ENCODE measurements at places on chromosomes 11 and 22.
A peak's percentile ranks its signal among the peaks of the same experiment; 100 is the strongest.

DNA sequence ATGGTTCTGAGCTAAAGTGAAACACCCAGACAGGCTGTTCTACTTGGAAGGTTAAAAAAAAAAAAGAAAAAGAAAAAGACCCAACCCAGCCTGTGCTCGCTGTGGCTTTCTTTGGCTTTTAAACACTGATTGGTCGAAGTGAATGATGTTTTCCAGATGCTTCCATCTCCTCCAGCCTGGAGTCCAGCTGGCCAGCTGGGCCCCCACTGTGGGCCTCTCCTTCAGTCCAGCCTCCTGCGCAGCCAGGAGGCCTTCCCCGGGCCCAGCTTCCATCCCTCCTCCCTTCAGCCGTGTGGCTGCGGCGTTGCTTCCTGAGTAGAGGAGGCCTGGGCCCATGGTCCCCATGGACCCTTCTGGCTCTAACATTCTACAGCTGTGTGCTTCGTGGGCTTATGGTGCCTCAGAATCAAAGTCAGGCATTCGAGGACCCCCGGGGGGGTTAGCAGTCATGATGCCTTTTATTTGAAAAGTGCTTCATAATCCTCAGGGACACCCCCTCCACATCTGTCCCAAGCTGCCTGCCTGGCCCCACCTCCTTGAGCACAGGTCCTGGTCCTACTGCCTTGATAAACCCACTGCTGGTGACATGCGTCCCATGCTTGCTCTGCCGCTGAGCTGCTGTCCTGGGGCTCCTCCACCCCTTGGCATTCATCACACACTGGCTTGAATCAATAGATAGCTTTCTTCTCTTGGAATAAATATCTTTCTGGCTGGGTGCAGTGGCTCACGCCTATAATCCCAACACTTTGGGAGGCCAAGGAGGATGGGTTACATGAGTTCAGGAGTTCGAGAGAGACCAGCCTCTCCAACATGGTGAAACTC, 42.2 kb upstream of the FBLN1 start:
- DNase-seq: no peak

- no peak for DNase-seq
Measured at GRCh38 chr11:2444821-2445745, at the start of gene KCNQ1. TSS of gene KCNQ1 (plus strand) at chr11:2445008. CDS start at chr11:2445099, 91 bp downstream.

DNA sequence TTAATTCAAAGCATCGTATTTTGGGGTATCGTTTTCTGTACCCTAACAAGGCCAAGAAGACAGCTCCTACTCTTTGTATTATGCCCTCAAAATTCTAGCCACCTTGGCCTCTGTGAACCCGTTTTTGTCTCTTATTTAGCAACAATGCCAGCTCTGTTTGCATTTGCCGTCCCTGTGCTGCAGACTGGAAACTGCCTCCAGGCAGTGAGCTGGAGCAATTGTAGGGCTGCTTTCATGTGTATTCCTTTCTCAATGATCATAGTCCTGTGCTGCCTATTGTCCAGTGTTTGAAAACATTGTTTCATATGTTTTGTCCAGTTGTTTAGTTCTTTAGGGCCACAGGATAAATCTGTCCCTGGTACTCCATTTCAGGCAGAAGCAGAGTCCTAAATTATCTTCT, 19.9 kb upstream of the BACE1-AS start:
- no peak for DNase-seq

DNA sequence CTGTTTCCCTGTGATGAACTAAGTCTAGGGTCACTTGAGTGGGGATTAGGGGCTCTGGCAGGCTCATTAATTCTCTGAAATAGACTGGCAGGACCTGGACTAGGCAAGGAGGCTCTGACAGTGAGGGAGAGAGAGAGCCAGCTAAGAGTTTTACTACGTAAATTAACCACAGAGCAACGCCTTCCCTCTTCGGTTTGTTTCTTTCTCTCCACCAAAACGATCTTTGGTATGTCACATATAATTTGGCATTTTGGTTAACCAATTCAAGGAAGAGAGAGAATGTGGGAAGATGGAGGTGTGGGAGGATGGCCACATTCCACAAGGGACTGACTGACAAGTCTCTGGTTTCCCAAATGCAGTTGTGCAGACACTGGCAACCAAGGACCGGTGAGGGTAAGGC, 27.9 kb downstream of the ATG16L2 start:
- no peak for DNase-seq

DNA sequence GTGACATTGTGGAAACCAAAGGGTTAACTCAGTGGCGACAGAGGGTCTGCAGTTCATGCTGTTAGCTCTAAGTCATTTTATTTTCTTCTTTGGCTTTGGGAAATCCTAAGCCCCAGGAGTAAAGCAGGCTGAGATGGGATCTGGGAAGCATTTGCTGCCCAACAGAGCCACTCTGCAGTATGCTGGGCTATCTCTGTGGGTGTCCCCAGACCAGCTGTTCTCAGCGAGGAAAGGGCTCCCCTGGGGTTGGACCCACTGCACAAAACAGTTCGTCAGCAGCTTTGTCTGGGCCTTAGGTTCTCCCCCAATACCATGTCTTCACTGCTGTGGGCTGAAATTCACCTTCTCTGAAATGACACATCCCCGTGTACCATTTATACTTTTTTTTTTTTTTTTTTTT, 34.0 kb downstream of the KREMEN1 start:
- DNase-seq: no peak

- DNase-seq: peak; percentile 25
Measured at GRCh38 chr11:81658722-81659121, 1074.9 kb downstream of the FAM181B start.

- no peak for DNase-seq
Measured at GRCh38 chr11:77724636-77725035, 87.0 kb upstream of the CLNS1A start.

DNA sequence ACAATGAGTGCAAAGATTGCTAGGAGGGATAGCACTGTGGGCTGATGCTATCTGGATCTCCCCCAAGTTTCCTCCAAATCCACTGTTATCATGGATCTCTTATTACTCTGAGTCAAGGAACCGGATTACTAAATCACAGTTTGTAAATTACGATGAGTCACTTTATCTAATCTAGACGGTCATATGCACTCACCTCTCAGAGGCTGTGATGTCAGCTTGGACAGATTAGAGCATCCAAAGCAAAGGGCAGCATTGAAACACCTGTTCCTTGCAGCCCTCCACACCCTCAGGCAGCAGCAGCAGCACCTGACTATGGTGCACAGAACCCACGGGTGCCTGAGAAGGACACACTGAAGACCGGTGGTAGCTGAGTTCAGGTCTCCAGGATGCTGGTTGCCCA, 14.0 kb upstream of the POU2AF1 start:
- DNase-seq: peak; percentile 25

GRCh38 chr11:10139143-10139542, 154.9 kb downstream of the SBF2 start:
- no peak for DNase-seq

- DNase-seq: no peak
Measured at GRCh38 chr22:40312050-40312449, 34.2 kb upstream of the ADSL start.

DNA sequence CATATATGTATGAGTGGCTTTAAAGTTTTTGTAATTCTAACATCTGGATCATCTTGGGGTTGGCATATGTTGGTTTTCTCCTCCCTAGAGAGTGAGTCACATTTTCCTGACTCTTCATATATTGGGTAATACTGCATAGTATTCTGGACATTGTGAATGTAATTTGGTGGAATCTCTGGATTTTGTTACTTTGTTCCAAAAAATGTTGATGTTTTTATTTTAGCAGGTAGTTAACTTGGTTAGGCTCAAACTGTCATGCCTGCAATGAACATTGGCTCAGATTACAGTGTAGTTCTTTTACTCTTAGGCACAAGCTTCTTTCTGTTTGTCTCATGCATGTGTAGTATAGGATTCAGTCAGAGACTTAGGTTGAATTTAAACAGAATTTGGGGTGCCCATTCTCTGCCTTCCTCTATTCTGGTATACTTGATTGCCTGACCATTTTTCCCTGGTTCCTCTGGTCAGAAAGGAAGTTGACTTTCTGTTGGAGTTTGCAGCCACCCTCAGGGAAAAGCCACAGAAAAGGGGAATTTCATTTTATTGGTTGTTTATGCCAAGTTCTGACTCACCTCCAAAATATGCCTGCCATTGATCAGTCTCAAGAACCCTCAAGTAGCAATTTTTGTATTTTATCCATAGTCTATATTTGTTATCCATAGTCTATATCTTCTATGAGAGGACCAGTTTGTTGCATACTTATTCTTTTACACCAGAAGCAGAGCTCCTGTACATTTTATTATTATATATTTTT, 151.7 kb downstream of the UVRAG start:
- peak; percentile 65 for DNase-seq

- DNase-seq: peak; percentile 11
Measured at GRCh38 chr11:14114269-14114668, 151.7 kb downstream of the SPON1 start.

- DNase-seq: no peak
Measured at GRCh38 chr11:129705933-129706332, 109.7 kb upstream of the TMEM45B start.

DNA sequence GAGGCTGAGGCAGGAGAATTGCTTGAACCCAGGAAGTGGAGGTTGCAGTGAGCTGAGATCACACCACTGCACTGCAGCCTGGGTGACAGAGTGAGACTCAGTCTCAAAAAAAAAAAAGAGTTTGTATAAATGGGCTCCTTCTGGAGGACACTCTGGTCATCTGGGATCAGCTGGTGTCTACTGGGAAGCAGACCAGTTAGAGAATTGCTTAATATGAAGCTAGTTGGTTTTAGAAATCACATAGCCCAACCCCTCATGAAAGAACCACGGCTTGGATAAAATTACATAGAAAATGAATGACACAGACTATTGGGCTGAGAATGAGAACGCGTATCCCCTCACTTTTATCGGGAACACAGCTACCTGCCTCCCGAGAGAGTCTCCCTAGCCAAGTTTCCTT, 3.2 kb upstream of the MS4A14 start:
- no peak for DNase-seq

DNA sequence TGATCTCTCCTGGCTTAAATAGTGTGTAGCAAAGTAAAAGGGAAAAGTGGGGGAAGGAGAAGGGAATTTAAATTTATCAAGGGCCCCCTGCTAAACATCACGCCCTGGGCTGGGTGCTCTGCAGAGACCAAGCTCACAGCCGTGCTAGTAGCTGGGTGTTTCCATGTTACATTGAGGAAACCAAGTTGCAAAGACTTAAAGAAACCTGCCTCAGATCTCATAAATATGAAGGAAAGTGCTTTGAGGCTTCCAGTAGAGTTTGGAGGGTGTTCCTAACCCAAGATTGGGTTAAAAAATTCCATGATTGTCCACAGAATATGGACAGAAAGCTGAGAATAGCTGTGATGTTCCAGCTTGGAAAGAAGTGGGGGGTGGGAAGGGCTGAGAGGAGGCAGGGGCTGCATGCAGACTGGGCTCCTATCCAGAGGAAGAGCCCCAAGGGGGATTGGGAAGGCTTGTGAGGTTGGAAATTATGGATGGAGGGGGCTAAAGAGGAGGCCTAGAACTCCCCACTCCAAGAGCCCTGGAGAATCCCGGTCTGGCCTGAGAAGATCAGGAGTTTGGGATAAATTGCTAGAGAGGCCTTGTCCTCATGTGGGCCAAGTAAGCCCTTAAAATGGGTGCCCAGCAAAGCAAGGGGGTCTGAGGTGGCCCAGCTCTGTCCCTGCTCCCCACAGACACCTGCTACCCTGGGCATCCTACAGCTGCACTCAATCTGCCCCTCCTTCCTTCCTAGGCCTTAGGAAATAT, 25.0 kb upstream of the OAF start:
- DNase-seq: no peak

- no peak for DNase-seq
Measured at GRCh38 chr22:27068121-27068520, 410.7 kb downstream of the MIAT start.

GRCh38 chr11:114362326-114362725, 38.0 kb downstream of the C11orf71 start:
- DNase-seq: no peak

- no peak for DNase-seq
Measured at GRCh38 chr11:59289356-59290181, 69.1 kb upstream of the OR5AN1 start.

- peak; percentile 94 for DNase-seq
Measured at GRCh38 chr11:17972987-17973386, 39.9 kb downstream of the SERGEF start.

DNA sequence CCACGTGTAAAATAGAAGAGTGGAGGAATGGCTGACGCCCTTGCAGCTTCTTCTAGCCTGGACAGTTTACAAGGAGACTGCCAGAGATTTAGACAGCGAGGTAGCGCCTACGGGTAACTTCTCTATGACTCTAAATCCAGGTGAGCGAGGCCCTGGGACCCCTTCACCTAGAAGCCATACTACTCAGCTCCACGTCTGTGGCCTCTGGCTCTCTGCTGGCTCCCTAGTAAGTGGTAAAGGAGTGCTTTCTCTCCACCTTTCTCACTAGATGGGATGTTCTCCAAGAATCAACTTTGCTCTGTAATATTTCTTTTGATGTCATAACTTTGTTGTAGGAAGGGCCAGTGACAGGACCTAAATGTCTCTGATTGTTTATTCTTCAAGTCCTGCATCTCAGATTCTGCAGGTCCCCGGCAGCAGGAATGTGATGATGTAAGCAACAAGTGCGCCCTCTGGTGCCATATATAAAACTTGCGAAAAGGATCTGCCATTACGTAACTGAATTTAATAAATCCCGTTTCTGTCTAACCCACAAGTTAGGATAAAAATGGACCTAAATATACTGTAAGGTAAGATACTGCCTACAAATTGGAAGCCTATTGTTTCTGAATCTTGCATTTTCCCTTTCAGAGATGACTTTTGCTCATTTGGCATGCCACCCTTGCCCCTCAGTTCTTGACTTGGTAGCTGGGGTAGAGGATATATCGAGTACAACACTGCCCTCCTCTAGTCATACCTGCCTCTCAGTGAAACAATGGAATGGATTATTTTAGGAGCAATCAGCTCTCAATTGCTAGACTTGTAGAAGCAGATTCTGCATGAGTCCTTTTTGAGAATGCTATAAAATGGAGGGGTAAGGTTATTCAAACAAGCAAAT, 11.0 kb upstream of the PTPN5 start:
- peak; percentile 40 for DNase-seq

- DNase-seq: no peak
Measured at GRCh38 chr22:30344447-30345200, 12.1 kb downstream of the SF3A1 start.

GRCh38 chr11:120392793-120393192, 56.6 kb downstream of the ARHGEF12 start:
- no peak for DNase-seq

- DNase-seq: no peak
Measured at GRCh38 chr22:20220629-20221026, 47.5 kb downstream of the RTN4R start.

GRCh38 chr11:26073646-26074045, 258.3 kb upstream of the ANO3 start:
- no peak for DNase-seq

DNA sequence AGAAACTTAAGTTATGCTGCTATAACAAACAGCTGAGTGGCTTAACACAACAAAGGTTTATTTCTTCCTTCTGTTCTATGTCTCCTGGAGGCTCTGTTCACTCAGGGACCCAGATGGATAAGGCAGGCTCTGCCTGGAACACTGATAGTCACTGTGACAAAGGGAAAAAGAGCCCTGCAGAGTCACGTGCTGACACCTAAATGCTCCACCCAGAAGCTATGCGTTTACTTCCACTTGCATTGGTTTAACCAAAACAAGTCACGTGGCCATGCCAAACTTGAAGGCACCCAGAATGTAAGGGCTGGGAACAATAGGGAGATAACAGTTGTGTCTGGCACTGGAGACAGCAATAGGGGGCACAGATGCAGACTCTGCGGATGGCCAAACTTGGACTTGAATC, 3.4 kb upstream of the MS4A15 start:
- no peak for DNase-seq

Data from mammary epithelial cell (primary cell).